T-helper 1 cell (primary cell): ENCODE measurements at places on chromosomes 1 and 21.

GRCh38 chr1:236920286-236920894, 83.9 kb downstream of the MT1HL1 start:
- DNase-seq, result no peak

- DNase-seq, result no peak
Observed at GRCh38 chr1:160630523-160631451, 16.1 kb downstream of the SLAMF1 start.

GRCh38 chr21:41927727-41928409, 25.9 kb downstream of the C2CD2 start:
- DNase-seq, result peak; percentile 12

DNA sequence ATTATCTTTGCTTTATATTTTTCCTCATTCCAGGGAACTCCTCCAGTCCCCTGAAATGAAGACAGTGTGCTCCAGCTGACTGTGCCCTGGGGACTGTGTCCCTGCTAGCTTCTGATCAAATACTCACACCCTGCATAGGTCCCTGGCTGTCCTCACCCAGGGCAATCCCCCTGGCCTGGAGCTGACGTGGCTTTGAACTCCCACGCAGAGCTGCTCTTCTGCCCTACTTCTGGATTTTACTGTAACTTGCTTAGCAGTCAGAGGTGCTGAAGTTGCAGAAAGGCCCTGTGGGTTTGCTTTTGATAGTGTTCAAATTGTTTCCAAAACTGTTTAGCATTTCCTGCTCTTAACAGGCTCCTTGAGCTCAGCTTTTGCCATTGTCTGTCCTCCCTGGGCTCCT, 186.5 kb downstream of the FASLG start:
- DNase-seq, result peak; percentile 16

- DNase-seq, result no peak
Observed at GRCh38 chr21:33734291-33734690, 92.0 kb downstream of the ITSN1 start.

- no peak for DNase-seq
Observed at GRCh38 chr21:17572431-17572830, 40.3 kb downstream of the BTG3 start.

GRCh38 chr1:89725011-89725370, 92.1 kb downstream of the LRRC8C start:
- DNase-seq, result no peak

DNA sequence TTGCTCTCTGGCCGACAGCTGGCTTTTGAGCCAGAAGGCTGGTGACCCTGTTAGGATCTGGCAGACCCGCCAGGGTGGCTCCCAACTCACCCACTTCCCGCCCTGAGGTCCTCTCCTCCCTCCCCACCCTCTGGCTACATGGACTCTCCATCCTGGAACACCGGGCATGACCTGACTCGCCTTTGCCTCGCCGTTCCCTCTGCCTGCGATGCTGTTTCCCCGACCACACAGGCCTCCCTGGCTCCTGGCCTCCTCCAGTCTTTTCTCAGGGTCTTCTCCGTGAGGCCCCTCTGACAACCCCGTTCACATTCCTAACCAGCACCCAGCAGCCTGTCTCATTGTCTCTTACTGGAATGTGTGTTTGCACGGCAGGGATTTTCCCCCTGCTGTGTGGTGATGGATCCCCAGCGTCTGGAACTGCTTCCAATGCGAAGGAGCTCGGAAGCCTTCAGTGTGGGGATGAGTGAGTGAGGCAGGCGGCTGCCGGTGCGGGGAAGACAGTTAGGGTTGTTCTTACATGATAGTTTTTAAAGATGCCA, 46.0 kb upstream of the POFUT2 start:
- DNase-seq, result no peak

GRCh38 chr21:37266515-37267221, 466 bp downstream of the VPS26C start:
- peak; percentile 70 for DNase-seq

DNA sequence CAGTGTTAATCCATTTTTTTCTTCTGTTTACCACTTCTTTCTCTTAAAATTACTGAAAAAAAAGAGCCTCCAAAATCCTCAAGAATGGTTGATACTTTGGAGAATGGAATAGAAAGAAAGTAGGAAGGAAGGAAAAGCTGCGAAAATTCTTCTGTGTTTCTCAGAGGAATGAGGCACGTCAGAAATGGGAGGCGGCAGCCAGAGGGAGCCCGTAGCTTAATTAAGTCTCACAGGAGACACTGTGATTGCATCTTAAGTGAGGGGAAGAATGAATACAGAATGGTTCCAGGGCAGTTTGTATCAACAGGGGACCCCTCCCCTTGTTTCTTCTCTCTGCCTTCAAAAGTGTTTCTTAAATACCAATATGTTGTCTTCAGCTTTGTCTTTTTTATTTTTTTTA, 1099.5 kb downstream of the PLA2G4A start:
- no peak for DNase-seq
